ENCODE measurements at places on chromosomes 16 and 17.

GRCh38 chr16:89493776-89494175, 3.4 kb upstream of the ANKRD11 start:
- no peaks in the 10 kb centered on the region for H3K36me3 ChIP-seq
- DNase-seq = no peak
- H3K27me3 ChIP-seq = no peaks in the 10 kb centered on the region
- H3K27ac ChIP-seq = no peak overlapping the region
- H3K4me1 ChIP-seq = peaks cover 8% of the 10 kb centered on the region

DNA sequence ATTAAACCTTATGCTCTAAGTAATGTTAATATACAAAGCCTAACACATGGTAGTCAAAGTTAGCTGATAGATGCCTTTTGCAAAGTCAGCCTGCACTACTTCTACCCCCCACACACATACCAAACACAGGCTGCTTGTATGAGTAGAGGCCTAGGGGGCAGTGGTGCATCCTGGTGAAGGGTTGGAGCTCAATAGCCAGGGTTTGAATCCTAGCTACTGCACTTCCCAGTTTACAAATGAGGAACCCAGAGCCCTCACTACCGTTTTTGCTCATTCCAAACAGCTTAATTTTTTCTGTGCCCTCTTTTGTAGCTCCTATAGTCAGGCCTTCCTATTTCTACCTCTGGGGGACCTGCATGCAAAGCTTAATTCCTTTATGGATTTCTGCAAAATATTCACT, 18.9 kb upstream of the HYDIN start:
- no peak for DNase-seq
- no peak overlapping the region for H3K27ac ChIP-seq
- H3K4me1 ChIP-seq = no peaks in the 10 kb centered on the region
- no peaks in the 10 kb centered on the region for H3K36me3 ChIP-seq
- no peak overlapping the region for H3K4me3 ChIP-seq

DNA sequence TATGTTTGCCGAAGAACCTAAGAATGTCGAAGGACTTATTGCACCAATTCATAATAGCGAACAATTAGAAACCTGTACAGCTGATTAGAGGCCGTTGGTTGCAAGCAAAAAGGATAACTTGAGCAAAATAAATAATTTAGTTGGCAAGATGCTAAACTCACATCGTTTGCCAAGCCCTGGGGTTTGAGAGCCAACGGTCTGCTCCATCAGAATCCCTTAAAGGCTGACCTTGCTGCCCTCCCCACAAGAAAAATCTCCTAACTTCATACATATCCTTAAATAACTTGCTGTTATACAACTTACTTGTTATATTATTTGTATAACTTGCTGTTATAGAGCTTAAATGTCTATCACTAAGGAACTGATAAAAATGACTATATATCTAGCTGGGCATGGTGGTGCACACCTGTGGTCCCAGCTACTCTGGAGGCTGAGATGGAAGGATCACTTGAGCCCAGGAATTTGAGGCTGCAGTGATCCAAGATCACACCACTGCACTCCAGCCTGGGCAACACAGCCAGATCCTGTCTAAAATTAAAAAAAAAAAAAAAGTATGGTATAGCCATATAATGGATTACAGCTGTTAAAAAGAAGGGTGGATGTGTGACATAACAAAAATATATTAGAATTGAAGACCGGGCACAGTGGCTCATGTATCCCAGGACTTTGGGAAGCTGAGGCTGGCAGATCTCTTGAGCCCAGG, 1.9 kb upstream of the TRIM37 start:
- H3K36me3 ChIP-seq = no peaks in the 10 kb centered on the region
- H3K27me3 ChIP-seq = no peaks in the 10 kb centered on the region
- no peak overlapping the region for H3K4me3 ChIP-seq
- no peak for DNase-seq
- H3K4me1 ChIP-seq = peaks cover 13% of the 10 kb centered on the region

DNA sequence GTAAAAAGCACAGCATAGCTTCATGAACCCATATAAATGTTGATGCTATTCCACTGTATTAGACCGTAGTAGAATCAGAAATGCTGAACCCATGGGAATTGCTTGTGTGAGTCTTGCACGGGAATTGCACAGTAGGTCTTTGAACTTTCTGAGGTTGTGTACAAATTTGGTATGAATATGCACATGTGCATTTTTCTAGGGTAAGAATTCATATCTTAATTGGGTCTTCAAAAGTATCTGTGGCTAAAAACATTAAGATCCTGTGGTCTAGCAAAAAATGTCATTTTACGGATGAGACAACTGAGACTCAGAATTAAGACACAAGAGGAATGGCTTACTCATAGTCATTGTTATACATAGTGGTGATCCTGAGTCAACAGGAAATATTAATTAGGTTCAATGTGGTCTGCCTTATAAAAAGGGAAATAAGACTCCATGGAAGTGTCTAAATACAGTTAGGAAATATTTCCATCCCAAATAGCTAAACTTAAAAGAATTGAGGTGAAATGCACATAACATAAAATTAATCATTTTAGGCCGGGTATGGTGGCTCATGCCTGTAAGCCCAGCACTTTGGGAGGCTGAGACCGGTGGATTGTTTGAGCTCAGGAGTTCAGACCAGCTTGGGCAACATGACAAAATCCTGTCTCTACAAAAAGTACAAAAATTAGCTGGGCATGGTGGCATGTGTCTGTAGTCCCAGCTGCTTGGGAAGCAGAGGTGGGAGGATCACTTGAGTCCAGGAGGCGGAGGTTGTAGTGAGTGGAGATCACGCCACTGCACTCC, 22.8 kb downstream of the TAOK1 start:
- no peaks in the 10 kb centered on the region for H3K27me3 ChIP-seq
- no peak overlapping the region for H3K4me3 ChIP-seq
- no peaks in the 10 kb centered on the region for H3K4me1 ChIP-seq

- H3K27me3 ChIP-seq = no peaks in the 10 kb centered on the region
- H3K36me3 ChIP-seq = no peaks in the 10 kb centered on the region
- H3K27ac ChIP-seq = peak overlapping the region; percentile 90
Measured at GRCh38 chr17:81832608-81833159, 407 bp downstream of the MCRIP1 start.

DNA sequence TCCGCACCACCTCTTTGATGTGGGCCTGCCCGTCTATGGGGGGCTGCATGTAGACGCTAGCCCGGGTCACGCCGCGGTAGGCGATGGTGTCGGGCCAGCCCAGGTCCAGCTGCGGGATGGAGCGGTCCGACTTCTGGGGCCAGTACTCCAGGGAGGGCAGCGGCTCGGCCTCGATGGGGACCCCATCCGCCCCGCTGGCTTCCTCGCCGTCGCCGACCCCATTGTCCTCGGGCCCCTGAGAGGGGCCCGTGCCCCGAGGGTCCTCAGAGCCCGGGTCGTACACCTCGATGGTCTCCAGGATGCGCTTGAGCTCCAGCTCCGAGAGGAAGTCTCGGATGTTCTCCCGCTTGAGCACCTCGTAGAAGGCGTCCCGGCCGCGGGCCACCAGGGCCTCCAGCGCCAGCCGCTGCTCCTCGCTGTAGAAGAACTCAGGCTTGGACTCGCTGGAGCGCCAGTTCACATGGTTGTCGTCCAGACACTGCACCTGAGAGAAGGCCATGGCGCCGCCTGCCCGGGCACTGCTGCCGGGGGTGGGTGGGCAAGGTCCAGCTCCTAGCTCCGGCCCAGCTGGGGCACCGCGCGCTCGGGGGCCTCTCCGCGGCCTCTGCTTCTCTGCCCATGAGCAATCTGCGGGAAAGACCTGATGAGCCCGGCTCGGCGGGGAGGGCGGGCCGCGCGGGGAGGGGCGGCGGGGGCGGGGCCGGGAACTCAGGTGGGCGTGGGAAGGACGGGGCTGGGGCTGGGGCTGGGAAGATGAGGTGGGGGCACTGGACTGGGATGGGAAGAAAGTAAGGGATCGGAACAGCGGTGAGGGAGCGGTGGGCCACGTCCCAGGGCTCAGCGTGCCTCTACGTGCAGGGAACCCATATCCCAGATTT, 782 bp downstream of the FAM83G start:
- peak; percentile 33 for DNase-seq
- H3K36me3 ChIP-seq = no peaks in the 10 kb centered on the region
- no peaks in the 10 kb centered on the region for H3K4me1 ChIP-seq
- peak overlapping the region; percentile 84 for H3K4me3 ChIP-seq
- H3K27me3 ChIP-seq = no peaks in the 10 kb centered on the region

GRCh38 chr17:79695797-79696609, 34.7 kb upstream of the ENPP7 start:
- no peak overlapping the region for H3K4me3 ChIP-seq
- no peak for DNase-seq
- H3K27me3 ChIP-seq = no peaks in the 10 kb centered on the region
- no peaks in the 10 kb centered on the region for H3K4me1 ChIP-seq

DNA sequence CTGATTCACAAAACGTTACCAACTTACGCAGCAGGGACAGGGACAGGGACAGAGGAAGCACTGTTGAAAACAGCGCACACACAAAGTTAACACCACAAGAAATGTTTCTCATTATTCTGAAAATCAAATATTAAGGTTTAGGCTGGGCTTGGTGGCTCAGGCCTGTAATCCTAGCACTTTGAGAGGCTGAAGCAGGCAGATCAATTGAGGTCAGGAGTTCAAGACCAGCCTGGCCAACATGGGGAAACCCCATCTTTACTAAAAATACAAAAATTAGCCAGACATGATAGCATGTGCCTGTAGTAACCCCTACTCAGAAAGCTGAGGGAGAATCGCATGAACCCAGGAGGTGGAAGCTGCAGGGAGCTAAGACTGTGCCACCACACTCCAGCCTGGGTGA, 4.2 kb downstream of the CYTH1 start:
- no peaks in the 10 kb centered on the region for H3K36me3 ChIP-seq
- H3K27ac ChIP-seq = no peak overlapping the region
- peaks cover 2% of the 10 kb centered on the region for H3K4me1 ChIP-seq
- DNase-seq = no peak
- no peak overlapping the region for H3K4me3 ChIP-seq

DNA sequence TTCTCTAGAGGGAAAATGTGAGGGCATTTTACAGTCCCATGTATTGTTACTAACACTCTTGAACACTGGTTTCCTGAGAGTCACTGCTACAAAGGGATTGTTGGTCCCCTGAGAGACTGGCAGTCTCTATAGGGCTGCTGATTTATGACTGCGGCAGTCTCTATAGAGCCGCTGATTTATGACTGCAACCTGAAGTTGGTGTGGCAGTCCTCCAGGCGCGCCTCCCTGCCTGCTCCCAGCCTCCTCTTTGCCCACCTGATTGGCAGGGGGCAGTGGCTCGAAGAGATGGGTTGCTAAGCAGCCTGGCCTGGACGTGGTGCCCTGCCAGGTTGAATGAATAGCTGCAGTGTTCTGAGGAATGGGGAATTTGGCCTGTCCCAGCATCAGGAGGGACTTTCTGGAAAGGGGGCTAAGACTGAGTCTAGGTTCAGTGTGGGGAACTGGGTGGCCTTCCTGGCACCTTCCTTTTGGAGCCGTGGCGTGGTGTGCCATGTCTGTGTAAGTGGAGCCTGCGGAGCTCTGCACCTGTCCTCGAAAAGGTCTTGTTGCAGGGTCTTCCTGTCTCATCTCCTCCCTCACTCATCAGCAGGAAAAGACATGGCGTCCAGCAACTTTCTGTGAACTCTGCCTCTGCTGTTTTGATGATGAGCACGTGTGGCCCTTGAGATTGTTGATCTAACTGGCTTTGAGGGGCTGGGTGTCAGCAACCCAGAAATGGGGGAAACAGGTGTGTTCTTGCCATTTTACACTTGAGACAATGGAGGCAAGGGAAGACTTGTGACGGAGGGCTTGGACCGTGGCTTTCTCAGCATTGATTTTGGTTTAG, 24.9 kb downstream of the SAP30BP start:
- H3K4me1 ChIP-seq = peaks cover 13% of the 10 kb centered on the region
- peak; percentile 83 for DNase-seq

DNA sequence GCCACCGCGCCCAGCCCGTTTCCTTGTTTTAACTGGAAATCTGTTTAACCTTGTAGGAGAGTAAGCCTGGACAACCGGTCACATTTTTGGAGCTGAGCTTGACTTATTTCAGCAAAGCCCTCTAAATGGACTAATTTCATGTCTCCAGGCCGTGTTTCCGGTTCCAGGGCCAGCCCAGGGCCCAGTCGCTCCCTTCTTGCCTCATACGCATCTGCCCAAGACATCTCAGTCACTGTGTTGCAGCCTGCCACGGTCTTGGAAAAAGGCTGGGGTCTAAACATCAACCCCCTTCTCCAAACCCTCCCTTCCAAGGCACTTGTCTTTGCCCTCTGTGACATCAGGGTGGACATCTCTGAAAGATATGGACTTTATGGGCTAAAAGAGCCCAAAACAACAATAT, 18.9 kb downstream of the PLEKHG4 start:
- no peak overlapping the region for H3K4me3 ChIP-seq
- H3K4me1 ChIP-seq = no peaks in the 10 kb centered on the region

DNA sequence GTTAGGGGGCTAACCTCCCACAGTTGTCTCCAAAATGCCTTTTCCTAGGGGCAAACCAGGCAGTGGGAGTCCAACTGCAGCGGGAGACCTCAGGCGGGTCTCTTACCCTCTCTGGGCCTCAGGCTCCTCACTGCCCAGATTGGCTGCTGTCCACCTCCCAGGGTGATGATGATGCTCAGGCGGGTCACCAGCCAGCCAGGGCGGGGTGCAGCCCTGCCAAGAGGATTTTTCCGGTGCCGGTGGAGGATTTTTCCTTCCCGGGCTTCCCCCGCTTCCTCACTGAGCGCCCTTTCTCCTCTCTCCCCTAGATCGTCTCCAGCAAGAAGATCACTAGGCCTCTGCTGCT, 22.8 kb downstream of the CPNE2 start:
- H3K4me1 ChIP-seq = no peaks in the 10 kb centered on the region
- H3K27me3 ChIP-seq = no peaks in the 10 kb centered on the region
- no peak for DNase-seq
- no peak overlapping the region for H3K27ac ChIP-seq
- no peaks in the 10 kb centered on the region for H3K36me3 ChIP-seq

GRCh38 chr17:11608396-11608795, 10.1 kb downstream of the DNAH9 start:
- no peaks in the 10 kb centered on the region for H3K27me3 ChIP-seq
- no peak for DNase-seq
- peaks cover 23% of the 10 kb centered on the region for H3K4me1 ChIP-seq

DNA sequence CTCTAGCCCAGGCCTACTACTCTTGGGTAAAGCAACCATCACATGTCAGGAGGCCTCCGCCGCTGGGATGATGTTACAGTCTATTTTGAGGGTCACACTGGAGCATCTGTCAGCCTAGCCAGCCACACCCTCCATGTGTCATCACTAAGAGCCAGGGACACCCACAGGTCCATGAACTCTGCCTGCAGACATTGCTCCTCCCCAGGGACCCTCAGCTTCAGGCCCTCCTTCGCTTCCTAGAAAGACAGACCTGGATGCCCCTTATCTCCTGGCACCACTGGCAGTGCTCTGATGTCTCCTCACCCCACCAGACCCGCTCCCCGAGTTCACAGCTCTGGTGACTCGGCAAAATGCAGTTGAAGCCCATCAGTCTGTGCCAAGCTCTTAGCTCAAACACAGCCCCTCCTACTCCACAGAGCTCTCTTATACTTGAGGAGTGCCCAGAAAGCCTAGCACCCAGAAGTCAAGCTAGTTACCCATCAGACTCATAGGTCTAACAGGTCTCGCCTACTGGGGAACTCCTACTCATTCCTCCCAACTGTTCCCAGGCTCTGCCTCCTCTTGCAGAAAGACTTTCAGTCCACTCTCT, 5.9 kb downstream of the RANBP10 start:
- no peak overlapping the region for H3K4me3 ChIP-seq
- no peaks in the 10 kb centered on the region for H3K36me3 ChIP-seq
